Fibroblast of the aortic adventitia (primary cell): ENCODE measurements at places on chromosomes 11 and 22.

DNA sequence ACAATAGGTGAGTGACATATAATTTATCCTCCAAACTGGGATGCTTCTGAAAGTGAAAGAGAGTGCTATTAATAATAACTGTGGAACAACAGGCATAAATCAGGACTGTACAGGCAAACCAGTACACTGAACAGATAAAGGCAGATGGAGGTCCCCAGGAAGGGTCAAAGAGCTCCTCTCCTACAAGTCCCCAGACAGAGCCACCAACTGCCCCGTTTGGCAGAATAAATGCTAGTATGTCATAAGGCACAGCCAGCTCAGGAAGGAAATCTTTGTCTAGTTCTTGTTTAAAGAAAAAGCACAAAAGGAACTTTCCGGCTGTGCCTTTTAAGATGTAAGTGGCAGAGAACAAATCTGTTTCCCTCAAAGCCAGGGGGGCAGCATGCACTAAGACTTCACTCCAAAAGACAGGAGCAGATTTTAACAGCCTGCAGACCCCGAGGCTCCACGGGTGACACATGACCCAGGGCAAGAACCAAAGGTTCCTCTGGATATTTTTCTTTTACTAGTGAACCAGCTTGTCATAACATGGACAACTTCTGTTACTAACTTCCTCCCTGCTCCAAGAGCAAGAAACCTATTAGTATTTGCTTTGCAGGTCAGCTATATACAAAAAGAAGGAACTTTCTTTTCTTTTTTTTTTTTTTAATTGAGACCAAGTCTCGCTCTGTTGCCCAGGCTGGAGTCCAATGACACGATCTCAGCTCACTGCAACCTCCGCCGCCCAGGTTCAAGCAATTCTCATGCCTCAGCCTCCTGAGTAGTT, 50.2 kb downstream of the MYH9 start:
- DNase-seq = no peak

GRCh38 chr22:36546092-36546804, 17.3 kb upstream of the EIF3D start:
- DNase-seq = peak; percentile 57

GRCh38 chr11:106186630-106187029, 109.2 kb downstream of the AASDHPPT start:
- DNase-seq = peak; percentile 11

DNA sequence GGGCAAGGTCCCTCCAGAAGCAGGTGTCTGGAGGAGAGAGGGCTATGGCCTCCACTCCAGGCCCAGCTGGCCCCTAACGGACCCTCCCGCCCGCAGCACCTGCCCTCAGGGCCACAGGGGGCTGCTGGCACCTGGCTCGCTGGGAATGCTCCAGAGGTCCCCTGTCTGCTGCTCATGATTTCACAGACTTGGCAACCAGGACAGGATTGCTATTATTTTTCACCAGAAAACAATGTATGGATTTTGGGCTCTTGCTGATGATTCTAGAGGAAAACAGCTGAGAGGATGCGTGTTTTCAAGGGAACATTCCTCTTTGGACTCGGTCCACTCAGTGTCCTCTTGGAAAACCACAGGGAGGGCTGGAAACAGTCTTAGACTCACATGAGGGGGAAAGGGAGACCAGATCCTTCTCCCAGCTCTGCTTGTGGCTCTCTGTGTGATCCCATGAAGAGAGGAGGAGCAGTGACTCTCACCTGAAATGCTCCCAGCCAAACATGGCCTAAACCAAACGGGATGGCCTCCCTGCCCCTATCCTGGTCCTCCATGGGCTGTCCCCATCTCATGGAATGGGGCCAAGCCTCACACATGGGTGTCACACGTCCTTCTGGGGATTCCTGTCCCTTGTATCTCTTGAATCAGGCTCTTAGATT, 15.8 kb downstream of the MYEOV start:
- peak; percentile 53 for DNase-seq

DNA sequence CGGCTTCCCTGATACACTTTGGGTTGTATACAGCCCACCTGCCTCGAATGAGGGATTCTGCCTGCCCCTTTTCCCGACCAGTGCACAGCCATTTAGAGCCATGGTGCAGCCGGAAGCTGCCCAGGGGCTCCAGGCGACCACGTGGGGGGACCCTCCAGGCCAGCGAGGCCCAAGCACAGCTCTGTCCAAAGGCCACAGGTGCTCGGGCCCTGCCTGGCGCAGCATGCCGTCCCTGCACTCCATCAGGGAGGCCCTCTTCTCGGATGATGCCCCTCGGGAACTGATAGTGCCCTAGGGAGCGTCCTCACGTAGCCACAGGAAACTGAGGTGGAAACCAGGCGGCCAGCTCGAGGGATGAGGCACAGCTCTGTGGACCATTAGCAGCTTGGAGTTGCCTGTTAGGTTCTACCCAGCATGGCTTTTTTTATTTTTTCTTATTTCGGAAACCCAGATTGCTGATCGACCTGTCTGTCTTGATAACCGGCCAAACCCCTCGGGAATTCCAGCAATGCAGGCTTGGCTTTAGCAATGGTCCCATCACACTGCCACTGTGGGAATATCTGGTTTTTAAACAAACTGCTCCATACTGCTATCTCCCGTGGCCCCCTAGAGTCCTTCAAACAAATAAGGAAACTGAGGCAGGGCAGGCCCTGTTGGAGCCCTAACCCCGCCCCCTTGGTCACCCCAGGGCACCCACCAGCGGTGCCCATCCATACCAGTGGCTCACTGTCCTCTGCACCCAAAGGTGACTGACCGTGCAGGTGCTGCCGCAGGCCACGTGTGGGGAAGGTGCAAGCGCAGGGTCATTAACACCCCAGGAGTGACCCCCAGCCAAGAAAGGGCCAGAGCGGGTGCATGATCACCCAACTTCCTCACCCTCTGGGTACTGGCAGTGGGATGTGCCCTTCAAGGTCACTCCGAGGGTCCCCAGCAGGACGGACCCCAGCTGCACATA, 8.0 kb downstream of the ANO1 start:
- no peak for DNase-seq

GRCh38 chr22:22927196-22927887, 39.7 kb downstream of the IGLL5 start:
- DNase-seq = no peak

GRCh38 chr11:78041843-78042440, 18.9 kb upstream of the KCTD14 start:
- DNase-seq = no peak

DNA sequence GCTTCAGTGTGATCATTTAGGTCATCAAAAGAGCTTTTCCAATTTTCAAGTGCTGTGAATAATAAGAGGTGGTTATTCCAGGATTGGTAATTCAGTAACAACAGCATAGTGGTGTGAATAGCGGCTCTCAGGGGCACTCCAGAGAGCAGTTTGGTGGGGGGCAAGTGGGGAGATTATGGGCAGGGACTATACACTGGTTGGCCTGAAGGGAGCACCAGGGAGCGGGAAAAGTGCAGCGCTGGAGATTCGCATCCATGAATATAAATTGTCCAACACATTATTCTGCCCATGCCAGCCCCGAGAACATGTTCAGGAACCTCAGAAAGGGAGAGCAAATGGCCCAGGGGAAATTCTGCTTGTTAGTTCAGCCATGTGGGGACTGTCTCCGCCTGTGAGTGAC, 37.9 kb downstream of the OR6Q1 start:
- no peak for DNase-seq

- peak; percentile 49 for DNase-seq
These were observed 17.2 kb downstream of the BRD1 start for GRCh38 chr22:49810363-49811019.

- no peak for DNase-seq
These were observed 2.4 kb downstream of the IFITM10 start for GRCh38 chr11:1747753-1748635.
